ENCODE measurements at places on chromosomes 5 and 9.

DNA sequence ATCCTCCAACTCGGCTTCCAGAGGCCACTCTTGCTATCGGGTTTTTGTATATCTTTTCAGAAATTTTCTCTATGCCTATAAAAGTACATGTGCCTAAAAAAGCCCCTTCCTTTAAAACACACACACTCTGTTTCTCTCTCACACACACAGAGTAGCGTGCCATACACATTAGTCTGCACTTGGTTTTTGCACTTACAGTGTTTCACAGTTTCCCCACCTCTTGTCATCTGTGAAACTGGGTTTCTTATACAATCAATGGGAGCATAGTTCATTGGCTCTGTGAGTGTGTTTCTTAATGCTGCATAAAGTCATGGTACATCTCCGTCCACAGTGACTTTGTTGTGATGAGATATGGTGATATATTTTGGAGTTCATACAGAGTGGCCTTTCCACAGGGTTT lies 664 bp upstream of the IGFBPL1 start:
- H3K4me3 ChIP-seq, result no peak overlapping the region
- H3K27me3 ChIP-seq, result peaks cover 39% of the 10 kb centered on the region
- H3K4me1 ChIP-seq, result no peaks in the 10 kb centered on the region
- no peaks in the 10 kb centered on the region for H3K36me3 ChIP-seq
- no peak for DNase-seq
- no peak overlapping the region for H3K27ac ChIP-seq

GRCh38 chr9:78567693-78568092 lies 270.8 kb downstream of the PSAT1 start:
- no peaks in the 10 kb centered on the region for H3K4me1 ChIP-seq
- DNase-seq, result no peak
- H3K27me3 ChIP-seq, result no peaks in the 10 kb centered on the region
- H3K36me3 ChIP-seq, result no peaks in the 10 kb centered on the region
- H3K27ac ChIP-seq, result no peak overlapping the region

DNA sequence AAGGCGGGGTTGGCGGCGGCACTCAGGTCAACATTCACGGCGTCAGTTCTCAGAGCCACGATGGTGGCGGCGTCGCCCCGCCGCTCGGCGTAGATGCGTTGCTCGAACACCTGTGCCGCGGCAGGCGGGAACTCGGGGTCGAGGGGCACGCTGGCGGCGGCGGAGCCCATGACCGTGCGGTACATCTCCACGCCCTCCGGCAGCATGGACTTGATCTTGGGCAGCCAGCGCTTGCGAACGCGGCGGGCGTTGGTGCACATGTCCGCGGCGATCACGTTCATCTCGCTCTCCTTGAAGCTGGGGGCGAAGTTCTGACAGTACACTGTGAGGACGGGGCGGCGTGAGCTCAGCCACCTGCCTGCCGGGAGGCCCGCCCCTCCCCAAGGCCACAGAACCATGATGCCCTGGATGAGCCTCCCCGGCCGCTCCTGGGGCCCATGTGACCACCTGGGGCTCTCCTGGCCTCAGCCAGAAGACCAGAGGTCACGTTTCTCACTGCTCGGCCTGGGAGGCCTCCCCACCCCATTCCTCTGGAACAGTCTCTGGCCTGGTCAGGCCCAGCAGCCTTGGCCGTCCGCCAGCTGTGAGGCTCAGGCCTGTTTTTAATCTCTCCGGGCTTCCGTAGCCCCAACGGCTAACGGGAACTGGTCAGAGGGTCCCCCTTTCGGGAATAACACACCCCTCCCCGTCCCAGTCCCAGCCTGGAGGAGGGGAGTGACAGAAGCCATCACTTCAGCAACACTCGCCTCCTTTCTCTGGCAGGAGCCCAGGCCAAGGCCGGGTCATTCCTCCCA lies 50.7 kb upstream of the UBAC1 start:
- H3K4me1 ChIP-seq, result no peaks in the 10 kb centered on the region
- H3K27ac ChIP-seq, result no peak overlapping the region
- H3K36me3 ChIP-seq, result no peaks in the 10 kb centered on the region
- H3K27me3 ChIP-seq, result no peaks in the 10 kb centered on the region
- H3K4me3 ChIP-seq, result no peak overlapping the region

DNA sequence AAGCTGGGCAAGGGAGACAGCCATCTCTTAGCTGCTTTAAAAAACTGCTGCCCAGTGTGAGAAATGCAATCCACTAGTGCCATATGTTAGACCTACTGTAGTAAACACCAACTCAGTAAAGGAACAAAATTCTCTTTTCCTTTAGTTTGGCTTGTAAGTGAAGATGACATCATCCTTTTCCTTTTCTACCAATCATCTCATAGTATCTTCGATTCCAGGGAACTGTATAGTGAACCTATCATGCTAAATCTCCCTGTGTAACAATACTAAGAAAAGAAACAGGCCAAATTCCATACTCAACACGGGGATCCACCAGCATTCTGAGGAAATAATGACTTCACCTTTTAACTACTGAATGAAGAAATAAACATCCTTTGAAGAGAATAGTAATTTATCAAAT lies 100.1 kb downstream of the RAPGEF6 start:
- peaks cover 13% of the 10 kb centered on the region for H3K36me3 ChIP-seq
- no peaks in the 10 kb centered on the region for H3K27me3 ChIP-seq
- no peak overlapping the region for H3K4me3 ChIP-seq
- H3K27ac ChIP-seq, result peak overlapping the region; percentile 65

DNA sequence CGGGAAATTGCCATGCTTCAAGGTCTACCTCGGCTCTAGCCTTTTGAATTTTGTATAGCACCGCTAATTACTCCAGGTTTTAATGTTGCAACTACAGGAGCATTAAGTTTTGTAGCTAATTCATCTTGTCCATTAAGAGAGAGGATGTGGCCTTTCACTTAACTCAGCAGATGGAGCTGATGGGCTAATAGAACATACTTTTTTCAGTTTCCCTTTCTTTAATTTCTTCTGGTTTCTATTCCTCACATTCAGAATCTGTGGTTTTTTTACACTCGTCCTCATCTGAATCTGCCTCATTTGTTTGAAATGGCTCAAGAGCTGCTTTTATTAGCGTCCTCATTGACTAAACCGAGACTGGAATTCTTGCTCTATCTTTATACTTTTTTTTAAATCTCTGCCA lies 2085.7 kb upstream of the C9orf72 start:
- H3K4me1 ChIP-seq, result no peaks in the 10 kb centered on the region
- H3K36me3 ChIP-seq, result no peaks in the 10 kb centered on the region
- H3K4me3 ChIP-seq, result no peak overlapping the region
- DNase-seq, result no peak

DNA sequence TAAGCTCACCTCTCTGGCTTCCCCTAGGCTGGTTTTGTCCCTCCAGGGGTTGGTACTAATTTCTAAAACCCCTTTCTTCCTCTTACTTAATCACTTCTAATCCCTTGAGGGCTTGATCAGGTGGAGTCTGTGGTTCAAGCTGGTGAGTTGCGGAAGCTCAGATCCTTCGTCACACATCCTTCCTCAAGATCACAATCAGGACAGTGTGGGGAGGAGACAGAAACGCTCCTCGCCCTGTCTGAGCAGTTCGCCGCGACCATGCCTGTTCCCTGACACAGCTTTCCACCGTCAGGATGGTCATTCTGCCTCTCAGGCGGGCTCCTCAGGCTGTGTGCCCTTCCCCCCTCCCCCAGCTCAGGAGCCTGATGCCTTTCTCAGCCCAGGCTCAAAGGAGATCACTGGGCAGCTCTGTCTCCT lies 24.3 kb downstream of the CPLX2 start:
- DNase-seq, result peak; percentile 65
- H3K4me3 ChIP-seq, result no peak overlapping the region
- H3K27ac ChIP-seq, result no peak overlapping the region
- peaks cover 16% of the 10 kb centered on the region for H3K4me1 ChIP-seq
- H3K36me3 ChIP-seq, result no peaks in the 10 kb centered on the region
- H3K27me3 ChIP-seq, result no peaks in the 10 kb centered on the region

DNA sequence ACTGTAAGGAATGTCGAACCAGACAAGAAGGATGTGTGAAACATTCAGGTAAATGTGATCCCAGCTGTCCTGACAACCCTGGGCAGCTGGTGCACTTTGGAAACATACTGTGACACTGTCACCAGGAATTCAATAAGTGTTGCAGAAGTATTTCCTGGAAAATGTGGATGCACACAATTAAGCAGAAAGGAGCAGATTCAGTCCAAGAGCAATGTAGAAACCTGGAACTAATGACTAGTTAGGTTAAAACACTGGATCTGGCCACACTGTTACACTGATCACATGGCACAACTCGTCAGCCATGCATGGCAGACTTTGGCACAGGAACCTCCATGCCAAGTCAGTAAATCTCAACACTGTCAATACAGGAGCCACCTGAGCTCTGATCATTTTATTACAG lies 109.0 kb downstream of the FAM174A start:
- no peaks in the 10 kb centered on the region for H3K36me3 ChIP-seq
- no peaks in the 10 kb centered on the region for H3K4me1 ChIP-seq
- peaks cover 2% of the 10 kb centered on the region for H3K27me3 ChIP-seq

- H3K4me1 ChIP-seq, result no peaks in the 10 kb centered on the region
- H3K4me3 ChIP-seq, result no peak overlapping the region
- peaks cover 4% of the 10 kb centered on the region for H3K27me3 ChIP-seq
- no peak for DNase-seq
These were observed 227.3 kb upstream of the ITGA1 start for GRCh38 chr5:52560366-52560765.

DNA sequence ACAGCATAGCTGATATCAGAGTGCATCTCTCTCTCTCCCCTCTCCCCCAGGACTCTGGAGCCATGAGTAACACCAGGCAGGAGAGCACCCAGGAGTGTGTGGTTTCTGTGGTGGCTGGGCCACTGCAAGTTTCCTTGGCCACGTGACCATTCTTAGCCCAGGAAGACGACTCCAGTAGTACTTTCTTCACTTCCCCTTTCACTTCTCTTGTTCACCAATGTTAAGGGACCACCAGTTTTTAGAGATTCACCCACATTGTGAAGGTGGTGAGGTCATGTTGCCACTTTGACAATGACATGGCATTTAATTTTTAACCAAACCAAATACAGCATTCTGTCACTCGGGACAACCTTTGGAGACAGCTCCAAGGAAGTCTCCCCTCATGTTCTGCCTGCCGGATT lies 17.9 kb upstream of the DAPK1 start:
- no peak for DNase-seq
- no peak overlapping the region for H3K4me3 ChIP-seq
- peaks cover 11% of the 10 kb centered on the region for H3K4me1 ChIP-seq
- no peak overlapping the region for H3K27ac ChIP-seq

DNA sequence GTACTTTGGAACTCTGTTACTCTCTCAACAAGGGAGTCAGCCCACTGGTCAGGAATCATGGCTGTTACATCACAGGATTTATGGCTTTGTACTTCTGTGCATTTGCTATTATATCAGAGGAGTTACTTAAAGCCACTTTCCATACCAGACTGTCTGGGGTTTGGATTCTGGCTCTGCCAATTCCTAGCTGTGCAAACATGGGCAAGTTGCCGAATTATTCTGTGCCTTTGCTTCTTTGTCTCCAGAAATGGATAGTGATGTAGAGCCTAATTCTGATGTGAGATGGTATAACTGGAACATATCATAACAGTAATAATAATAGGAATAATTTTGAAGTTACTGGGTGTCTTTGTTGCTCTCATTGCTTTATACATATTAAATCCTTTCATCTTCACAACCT lies 1047.3 kb upstream of the SEMA6A start:
- H3K4me1 ChIP-seq, result no peaks in the 10 kb centered on the region
- H3K36me3 ChIP-seq, result no peaks in the 10 kb centered on the region
- no peaks in the 10 kb centered on the region for H3K27me3 ChIP-seq
- DNase-seq, result no peak

- peaks cover 3% of the 10 kb centered on the region for H3K4me1 ChIP-seq
- no peak overlapping the region for H3K4me3 ChIP-seq
- DNase-seq, result no peak
- no peak overlapping the region for H3K27ac ChIP-seq
- H3K36me3 ChIP-seq, result no peaks in the 10 kb centered on the region
These were observed 20.4 kb downstream of the FBXO10 start for GRCh38 chr9:37555786-37556185.

- no peak for DNase-seq
- H3K36me3 ChIP-seq, result no peaks in the 10 kb centered on the region
- no peaks in the 10 kb centered on the region for H3K27me3 ChIP-seq
- H3K27ac ChIP-seq, result no peak overlapping the region
- H3K4me3 ChIP-seq, result no peak overlapping the region
These were observed 314.1 kb downstream of the PRELID2 start for GRCh38 chr5:145521066-145521465.

GRCh38 chr5:133408322-133408721 lies 204.0 kb downstream of the FSTL4 start:
- no peak overlapping the region for H3K27ac ChIP-seq
- H3K36me3 ChIP-seq, result no peaks in the 10 kb centered on the region
- H3K27me3 ChIP-seq, result peaks cover 9% of the 10 kb centered on the region

- no peak overlapping the region for H3K27ac ChIP-seq
- no peaks in the 10 kb centered on the region for H3K27me3 ChIP-seq
- peaks cover 2% of the 10 kb centered on the region for H3K4me1 ChIP-seq
- peaks cover 12% of the 10 kb centered on the region for H3K36me3 ChIP-seq
- no peak overlapping the region for H3K4me3 ChIP-seq
These were observed 8.2 kb upstream of the FAM151B start for GRCh38 chr5:80479713-80480112.

DNA sequence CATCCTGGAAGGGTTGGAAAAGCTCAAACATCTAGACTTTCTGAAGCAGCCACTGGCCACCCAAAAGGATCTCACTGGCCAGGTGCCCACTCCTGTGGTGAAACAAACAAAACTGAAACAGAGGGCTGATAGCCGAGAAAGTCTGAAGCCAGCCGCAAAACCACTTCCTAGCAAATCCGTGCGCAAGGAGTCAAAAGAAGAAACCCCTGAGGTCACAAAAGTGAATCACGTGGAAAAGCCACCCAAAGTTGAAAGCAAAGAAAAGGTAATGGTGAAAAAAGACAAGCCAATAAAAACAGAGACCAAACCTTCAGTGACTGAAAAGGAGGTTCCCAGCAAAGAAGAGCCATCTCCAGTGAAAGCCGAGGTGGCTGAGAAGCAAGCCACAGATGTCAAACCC lies 87.6 kb downstream of the MAP1B start:
- no peak overlapping the region for H3K27ac ChIP-seq
- peaks cover 9% of the 10 kb centered on the region for H3K4me1 ChIP-seq
- no peak overlapping the region for H3K4me3 ChIP-seq
- no peaks in the 10 kb centered on the region for H3K36me3 ChIP-seq
- peak; percentile 61 for DNase-seq

GRCh38 chr5:116157902-116158301 lies 73.1 kb downstream of the COMMD10 start:
- H3K4me1 ChIP-seq, result peaks cover 10% of the 10 kb centered on the region
- no peak for DNase-seq
- no peak overlapping the region for H3K4me3 ChIP-seq
- H3K36me3 ChIP-seq, result peaks cover 6% of the 10 kb centered on the region
- H3K27ac ChIP-seq, result no peak overlapping the region
